ENCODE measurements at places on chromosomes 2 and 18.

GRCh38 chr2:158923180-158923594, 45.3 kb upstream of the TANC1 start:
- no peak for DNase-seq

DNA sequence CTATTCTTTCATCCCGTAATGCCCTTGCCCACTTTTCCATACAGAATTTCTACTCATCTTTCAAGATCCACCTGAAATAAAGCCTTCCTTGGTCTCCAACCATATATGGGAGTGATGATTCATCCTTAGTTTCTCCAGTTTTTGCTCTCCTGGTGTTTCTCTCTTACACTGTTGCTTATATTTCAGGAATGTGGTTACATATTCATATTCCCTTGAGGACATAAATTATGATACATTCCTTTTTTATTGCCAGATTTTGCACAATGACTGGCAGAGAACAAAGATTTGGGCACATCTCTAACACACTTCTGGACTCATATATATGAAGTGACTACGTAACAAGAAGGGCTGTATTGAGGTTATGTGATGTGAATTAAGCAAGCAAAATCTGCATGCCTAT, 1573.4 kb upstream of the NXPH2 start:
- no peak for DNase-seq

DNA sequence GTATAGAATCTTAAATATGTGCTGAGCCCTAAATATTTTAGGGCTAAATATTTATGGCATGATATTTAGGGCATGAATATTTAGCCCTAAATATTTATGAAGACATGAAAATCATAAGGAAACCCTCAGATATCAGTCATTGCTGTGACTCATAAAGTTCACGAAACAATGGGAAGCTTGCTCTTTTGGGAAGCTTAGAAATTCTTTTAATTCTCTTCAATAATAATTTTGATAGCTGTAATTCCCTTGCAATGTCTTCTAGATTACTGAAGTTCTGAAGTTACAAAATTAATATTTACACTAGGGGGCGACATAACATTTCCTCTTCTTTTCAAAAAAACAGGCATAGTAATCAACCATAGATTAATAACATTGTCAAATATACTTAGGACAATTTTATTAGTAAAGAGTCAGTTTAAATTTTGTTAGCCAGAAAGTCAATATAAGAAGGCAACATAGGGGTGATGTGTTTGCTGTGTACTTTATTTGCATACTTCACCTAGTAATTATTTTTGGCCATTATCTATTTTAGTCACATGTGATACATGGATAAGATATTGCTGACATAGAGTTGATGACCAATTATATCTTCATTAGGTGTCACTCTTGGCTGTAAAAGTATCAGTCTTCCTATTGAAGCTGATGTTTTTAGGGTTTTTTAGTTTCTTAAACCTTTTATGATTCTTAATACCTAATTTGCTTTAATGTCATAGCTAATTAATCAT, 13.2 kb downstream of the ZNF804A start:
- DNase-seq = no peak

GRCh38 chr2:55085113-55086040, 35.1 kb upstream of the RTN4 start:
- DNase-seq = no peak

DNA sequence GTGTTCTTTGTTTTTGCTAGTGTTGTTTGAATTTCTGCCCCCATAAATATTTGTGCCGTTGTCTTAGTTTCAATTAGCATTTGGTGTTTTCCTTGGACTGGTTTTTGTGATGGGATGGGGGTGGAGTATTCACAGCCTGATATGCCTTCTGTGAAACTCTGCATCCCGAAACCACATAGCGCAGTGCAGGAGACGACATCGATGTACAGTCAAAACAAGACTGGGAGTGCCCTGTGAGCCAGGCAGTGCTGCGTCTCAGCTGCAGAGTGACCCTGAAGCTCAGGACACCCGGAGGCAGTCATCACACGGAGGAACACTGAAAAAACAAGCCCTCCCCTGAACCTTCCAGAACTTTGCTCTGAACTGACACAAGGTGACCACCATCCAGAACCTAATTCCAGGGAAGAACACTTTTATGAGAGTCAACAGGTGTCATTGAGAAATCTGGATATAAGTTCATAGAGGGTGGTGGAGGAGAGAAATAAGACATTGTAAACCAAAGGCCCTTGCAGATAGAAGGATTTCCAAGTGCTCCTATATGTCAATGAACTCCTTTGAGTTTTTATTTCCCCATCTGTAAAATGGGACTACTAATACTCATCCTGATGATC, 61.2 kb upstream of the CABLES1 start:
- no peak for DNase-seq

GRCh38 chr18:63309422-63309821, 10.1 kb downstream of the BCL2 start:
- no peak for DNase-seq

- DNase-seq = no peak
Observed at GRCh38 chr2:233983445-233983844, 66.3 kb downstream of the TRPM8 start.

DNA sequence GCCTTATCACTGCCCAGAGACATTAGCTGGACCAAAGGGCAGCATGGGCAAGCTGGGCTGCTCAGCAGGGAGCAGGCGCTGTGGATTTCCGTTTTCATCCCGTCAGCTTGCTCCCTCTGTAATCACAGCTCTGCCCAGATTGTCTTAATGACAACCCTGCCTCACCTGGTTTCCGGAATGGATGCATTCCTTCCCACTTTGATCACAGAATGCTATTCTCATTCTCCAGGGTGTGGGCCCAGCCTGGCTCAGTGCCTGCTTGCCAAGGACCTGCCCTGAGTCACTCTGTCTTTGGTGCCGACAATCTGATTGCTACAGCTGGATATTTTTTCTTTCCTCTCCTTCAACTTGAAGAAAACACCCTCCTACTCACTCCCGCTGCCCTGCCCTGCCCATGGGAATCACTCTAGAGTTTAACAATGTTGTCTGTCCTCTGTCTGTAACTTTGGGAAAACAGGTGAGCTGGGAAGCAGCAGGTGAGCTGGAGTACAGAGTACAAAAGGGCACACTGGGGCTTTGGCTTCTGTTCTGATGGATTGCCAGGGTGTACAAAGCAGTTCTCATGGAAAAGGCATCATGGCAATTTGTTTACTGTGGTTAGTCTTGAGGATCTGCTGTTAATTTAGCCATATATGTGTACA, 27.2 kb upstream of the FAM136A start:
- peak; percentile 64 for DNase-seq

DNA sequence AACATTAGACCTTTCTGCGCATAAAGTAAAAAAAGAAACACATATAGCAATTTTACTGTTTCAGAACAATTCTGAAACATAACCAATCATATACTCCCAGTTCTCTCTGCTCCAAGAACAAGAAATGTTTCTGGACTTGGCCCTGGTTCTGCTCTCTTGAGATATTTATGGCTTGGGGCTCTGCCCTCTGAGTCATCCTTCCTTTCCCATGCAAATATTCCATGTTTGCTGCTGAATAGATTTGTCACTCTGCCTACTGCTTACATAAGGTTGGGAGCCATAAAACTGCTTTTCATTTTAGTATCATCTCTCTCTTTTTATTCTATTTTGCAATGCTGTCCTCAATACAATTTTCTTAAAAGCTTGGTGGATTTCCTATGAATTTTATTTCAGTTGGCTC, 499.6 kb upstream of the ACVR2A start:
- DNase-seq = no peak

DNA sequence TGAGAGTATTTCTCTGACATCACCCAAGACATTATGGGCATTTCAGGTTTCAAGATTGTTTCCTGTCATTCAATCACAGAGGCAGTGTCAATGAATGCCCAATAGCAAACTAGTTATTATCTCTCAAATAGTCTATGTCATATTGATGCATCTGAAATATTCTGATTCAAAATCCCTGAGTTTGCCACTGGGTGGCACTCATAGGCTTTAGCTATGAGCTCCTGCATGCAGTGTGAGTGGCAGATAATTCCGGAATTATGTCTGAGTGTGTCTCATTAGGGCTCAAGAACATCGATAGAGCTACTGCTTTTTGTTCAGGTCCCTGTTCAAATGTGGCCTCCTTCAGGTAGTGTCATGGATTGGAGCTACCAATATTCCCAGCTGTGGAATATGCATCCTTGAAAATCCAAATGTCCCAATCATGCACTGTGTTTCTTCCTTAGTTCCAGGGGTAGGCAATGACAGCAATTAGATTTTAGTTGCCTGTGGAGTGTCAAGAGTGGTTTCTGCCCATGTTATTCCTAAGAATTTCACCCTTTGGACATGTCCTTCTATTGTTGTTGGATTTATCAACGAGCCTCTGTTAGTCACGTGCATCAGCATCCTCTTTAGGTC, 7.8 kb upstream of the OR6B3 start:
- peak; percentile 29 for DNase-seq

DNA sequence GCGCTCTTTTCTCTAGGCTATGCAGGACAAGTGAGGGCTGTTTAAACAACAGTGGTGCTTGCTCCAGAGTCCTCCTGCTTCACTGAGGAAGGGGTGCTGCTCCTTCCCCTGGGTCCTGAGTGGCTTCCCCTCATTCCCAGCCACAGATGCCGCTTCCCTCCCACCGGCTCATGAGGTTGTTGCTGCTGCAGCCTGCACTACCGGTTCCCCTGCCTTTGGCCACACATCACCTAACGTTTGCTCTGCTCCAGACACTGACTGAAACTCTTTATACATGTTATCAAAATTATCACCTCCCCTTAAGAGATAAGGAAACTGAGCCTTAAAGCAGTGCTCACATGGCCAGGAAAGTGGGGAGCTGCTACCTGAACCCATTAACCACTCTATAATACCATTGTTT, 130.8 kb upstream of the LGALSL start:
- DNase-seq = no peak

DNA sequence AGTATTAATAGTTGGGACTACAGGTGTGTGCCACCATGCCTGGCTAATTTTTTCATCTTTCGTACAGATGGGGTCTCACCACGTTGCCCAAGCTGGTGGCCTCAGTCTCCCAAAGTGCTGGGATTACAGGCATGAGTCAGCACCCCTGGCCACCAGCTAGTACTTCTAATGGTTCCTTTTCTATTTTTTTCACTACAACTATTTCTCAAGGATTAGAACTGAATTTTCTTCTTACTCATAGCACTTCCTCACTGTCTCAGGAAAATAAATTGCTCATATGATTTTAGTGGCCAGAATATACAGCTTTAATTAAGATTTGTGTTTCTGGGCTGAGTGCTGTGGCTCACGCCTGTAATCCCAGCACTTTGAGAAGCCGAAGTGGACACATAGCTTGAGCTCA, 43.2 kb upstream of the SOS1 start:
- DNase-seq = no peak

GRCh38 chr2:65067806-65068553, 11.8 kb downstream of the CEP68 start:
- no peak for DNase-seq

- DNase-seq = no peak
Observed at GRCh38 chr18:75264195-75264594, 53.6 kb downstream of the TSHZ1 start.

GRCh38 chr18:63869851-63870250, 17.7 kb upstream of the SERPINB2 start:
- DNase-seq = no peak

DNA sequence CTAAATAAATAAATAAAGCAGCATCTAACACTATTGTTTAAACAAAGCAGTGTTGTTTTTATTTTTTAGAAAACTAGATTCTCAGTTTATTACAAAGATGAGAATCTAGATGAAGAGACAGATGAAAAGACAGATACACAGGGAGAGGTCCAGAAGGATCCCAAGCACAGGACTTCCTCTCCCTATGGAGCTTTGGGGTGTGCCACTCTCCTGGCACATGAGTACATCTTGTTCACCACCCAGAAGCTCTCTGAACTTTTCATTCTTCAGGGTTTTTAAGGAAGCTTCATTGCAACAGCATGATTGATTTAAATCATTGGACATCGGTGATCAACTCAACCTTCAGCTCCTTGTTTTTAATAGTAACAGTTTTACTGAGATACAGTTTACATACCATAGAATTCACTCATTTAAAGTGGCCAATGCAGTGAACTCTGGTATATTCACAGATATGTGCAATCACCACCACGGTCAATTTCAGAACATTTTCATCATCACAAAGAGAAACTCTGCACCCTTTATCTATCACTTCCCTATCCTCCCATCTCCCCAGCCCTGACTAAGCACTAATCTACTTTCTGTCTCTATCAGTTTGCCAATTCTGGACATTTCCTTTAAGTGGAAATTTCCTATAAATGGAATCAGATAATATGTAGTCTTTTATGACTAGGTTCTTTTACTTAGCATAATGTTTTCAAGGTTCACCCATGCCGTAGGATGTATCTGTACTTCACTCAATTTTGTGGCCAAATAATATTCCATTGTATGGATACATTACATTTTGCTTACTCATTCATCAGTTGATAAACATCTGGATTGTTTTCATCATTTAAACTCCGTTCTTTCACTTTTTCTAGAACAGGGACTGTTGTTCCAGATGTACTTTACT, 62.3 kb upstream of the ZFP36L2 start:
- no peak for DNase-seq

DNA sequence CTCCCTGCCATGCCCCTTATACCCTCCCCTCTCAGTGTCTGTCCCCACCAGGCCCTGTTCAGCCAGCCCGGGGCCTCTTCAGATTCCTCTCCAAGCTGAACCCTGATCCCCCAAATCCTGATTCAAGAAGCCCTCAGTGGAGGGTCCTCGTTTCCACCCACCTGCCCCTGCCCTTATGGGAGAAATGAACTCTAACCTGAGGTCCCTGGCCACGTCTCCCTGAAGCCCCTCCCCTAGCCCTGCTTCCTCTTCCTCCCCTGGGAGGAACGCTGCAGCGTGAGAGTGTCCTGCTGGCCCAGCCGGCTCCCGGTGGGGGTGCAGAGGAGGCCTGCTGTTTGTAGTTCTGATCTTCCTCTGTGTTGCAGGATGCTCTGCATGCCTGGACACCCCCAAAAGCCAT, 56.7 kb upstream of the GLI2 start:
- DNase-seq = no peak

GRCh38 chr2:164651361-164651760, 30.1 kb upstream of the GRB14 start:
- no peak for DNase-seq

- DNase-seq = no peak
Observed at GRCh38 chr18:57816208-57816954, 13.3 kb upstream of the ATP8B1 start.

GRCh38 chr2:22497789-22498188, 887.2 kb upstream of the KLHL29 start:
- no peak for DNase-seq

DNA sequence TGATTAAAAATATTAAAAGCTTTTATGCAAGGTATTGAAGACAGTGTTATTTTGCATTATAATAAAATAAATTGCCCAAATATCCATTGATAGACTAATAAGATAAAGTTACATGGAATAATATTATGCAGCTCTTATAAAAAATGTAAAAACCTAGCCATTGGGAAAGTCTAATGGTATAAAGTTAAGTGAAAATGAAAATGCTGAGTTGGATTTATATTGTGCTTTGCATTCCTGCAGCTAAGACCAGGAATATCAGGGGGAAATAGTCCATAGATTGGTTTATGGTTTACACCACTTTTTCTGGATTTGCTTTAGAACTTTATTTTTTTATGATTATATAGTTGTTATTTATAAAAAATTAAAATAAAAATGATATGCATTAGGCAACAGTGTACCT, 46.1 kb upstream of the LYPD6B start:
- no peak for DNase-seq
